ENCODE measurements at places on chromosomes 12 and 14.

GRCh38 chr14:98070536-98070935, 1201.5 kb downstream of the BCL11B start:
- no peak for DNase-seq

DNA sequence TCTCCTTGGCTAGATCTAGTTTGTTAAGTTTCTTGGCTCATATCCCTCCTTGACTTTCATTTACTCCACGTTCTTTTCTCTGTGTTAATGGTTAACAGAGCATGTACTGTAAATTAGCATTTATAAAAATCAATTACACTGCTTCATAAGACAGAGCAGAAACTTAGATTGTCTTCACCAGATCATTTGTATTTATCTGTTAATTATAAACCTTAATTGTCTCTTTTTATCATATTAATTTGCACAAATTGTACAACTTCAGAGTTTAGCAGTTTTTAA, 221.2 kb upstream of the EGLN3 start:
- DNase-seq, result no peak

DNA sequence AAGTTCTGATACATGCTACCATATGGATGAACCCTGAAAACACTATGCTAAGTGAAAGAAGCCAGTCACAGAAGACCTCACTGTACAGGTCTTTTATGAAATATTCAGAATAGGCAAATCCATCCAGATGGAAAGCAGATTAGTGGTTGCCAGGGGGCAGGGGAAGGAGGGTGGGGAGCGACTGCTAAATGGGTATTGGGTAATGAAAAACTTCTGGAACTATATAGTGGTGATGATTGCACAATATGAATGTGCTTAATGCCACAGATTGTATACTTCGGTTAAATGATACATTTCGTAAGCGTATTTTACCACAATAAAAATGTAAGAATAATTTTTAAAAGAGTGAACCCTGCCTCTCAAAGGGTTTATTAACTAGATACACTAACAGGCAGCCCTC, 11.8 kb upstream of the KSR2 start:
- DNase-seq, result no peak

DNA sequence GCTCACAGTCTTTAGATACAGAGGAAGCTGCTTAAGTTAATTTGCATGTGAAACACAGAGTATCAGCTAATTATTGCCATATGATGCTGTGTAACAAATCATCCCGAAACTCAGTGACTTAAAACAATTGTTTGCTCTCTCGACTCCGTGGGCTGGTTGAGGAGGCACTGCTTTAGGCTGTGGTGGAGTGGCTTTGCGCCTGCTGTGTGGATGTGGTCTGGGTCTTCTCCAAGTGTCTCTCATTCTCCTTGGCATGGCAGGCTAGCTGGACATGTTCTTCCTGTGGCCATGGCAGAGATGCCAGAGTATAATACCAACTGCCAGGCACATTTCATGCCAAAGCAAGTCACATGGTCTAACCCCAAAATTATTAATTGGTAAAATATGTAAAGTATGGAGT, 40.9 kb downstream of the PELI2 start:
- DNase-seq, result no peak

GRCh38 chr12:52307836-52308805, 13.1 kb downstream of the KRT83 start:
- peak; percentile 5 for DNase-seq

GRCh38 chr14:52299692-52300278, 14.3 kb upstream of the PTGER2 start:
- no peak for DNase-seq

DNA sequence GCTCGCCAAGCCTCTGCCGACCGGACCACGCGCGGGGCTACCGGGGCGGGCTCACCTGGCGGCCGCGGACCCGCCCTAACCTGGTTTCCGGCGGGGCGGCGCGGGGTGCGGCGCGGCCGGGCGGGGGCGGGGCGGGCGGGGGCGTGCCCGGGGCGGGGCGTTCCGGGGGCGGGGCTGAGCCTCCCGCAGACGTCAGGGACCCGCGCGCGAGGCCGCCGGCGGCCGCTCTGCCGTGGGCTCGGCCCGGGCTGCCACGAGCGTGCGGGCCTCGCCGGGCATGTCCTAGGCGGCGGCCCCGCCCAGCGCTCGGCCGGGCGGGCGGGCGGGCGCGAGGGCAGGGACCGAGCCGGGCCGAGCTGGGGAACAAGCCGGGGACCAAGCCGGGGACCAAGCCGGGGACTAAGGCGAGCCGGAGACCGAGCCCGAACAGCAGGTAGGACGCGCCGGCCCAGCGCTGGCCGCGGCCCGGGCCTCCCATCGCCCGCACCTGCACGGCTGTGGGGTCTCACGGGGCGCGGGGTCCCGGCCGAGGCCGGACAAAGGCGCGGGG, at the start of gene CEP170B:
TSS of gene CEP170B (plus strand) at position 188 of the 550 bp plus-strand sequence. CDS start 3,183 bp downstream, outside the sequence.
- DNase-seq, result peak; percentile 15

GRCh38 chr12:15322164-15323061, at the start of gene PTPRO:
Gene PTPRO (plus strand): TSS chr12:15322508.
- DNase-seq, result no peak

DNA sequence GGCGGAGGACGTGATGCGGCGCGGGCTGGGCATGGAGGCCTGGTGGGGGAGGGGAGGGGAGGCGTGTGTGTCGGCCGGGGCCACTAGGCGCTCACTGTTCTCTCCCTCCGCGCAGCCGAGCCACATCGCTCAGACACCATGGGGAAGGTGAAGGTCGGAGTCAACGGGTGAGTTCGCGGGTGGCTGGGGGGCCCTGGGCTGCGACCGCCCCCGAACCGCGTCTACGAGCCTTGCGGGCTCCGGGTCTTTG, 303 bp downstream of the GAPDH start:
- no peak for DNase-seq
